ENCODE measurements at places on chromosomes 7 and 10.

GRCh38 chr7:74293577-74293908 is 4.3 kb downstream of the CLIP2 start:
- DNase-seq = no peak

- no peak for DNase-seq
Measured at GRCh38 chr7:30813466-30813865, 42.2 kb downstream of the MINDY4 start.

GRCh38 chr7:134932707-134933370 is 53.5 kb upstream of the AGBL3 start:
- no peak for DNase-seq

- DNase-seq = no peak
Measured at GRCh38 chr10:105189463-105189800, 548.3 kb downstream of the SORCS3 start.

DNA sequence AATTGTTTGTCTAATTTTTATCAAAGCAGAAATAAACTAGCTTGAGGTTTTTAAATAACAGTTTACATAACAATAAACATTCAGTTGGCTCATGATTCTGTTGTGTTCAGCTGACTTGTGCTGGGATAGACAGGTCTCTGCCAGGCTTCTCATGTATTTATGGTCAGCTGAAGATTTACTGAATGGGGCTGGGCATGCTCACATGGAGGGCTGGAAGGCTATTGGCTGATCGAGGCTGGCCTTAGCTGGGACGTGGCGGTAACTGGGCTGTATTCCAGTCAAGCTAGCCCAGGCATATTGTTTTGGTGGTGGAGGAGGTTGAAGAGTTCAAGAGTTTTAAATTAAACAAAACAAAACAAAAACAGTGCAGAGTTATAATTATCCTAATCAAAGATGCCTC is 251.0 kb upstream of the MTPN start:
- no peak for DNase-seq

DNA sequence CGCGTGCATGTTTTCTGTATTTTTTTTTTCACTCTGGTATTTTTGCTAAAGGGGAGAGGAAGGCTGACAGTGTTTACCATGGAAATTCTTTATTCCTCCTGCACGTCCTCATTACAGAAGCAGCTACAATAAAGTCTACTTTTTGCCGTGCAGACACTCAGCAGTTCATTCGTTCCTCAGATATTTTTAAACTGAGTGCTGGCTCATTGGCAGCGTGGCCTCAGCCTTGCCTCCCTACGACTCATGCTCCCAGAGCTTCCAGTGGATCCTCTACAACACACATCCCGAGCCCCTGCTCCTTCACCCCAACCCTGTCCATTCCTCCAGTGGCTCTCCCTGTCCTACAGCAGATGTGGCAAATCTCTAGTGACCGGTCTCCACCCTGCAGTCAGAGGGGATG is 239.2 kb upstream of the ZMIZ1 start:
- no peak for DNase-seq

GRCh38 chr7:47481541-47482012 is 100.3 kb downstream of the TNS3 start:
- DNase-seq = no peak

DNA sequence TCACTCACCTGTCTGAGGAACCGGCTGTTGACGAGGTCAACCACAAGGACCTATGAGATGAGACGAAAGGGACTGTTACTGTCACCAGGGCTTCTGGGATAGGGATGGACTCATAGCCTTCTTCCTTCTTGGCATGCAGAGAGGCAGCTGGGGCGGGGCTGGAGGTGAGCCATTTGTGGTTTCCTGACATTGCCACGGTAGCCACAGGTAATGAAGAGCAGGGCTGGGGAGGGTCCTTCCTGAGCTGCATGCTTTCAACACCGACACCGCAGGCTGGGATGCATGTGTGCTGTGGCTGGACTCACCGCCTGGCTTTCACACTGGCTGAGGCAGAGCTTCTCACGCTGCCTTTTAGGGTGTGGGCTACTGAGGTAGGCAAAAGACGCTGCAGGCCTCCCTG is 46.4 kb upstream of the MKRN1 start:
- no peak for DNase-seq

DNA sequence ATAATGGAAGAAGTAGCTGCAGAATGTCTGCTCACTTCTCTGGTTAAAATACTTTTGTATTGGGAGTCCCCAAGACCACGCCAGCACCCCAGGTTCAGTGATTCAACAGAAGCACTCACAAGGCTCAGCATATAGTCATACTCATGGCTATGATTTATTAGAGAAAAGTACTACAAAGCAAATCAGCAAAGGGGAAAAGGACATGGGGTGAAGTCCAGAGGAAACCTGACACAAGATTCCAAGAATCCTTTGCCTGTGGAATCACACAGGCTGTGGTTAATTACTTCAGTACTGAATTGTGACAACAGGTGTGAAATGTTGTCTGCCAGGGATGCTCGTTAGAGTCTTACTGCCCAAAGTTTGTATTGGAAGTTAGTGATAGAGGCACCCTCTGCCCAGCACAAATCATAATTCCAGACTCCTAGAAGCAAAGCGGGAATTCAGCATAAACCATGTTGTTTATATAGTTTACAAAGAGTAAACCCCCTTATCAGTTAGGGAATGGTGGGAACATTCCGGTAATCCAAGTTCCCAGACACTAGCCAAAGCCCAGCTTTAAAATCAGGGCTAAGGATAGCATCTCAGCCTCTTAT is 79.4 kb downstream of the HYCC1 start:
- DNase-seq = no peak

DNA sequence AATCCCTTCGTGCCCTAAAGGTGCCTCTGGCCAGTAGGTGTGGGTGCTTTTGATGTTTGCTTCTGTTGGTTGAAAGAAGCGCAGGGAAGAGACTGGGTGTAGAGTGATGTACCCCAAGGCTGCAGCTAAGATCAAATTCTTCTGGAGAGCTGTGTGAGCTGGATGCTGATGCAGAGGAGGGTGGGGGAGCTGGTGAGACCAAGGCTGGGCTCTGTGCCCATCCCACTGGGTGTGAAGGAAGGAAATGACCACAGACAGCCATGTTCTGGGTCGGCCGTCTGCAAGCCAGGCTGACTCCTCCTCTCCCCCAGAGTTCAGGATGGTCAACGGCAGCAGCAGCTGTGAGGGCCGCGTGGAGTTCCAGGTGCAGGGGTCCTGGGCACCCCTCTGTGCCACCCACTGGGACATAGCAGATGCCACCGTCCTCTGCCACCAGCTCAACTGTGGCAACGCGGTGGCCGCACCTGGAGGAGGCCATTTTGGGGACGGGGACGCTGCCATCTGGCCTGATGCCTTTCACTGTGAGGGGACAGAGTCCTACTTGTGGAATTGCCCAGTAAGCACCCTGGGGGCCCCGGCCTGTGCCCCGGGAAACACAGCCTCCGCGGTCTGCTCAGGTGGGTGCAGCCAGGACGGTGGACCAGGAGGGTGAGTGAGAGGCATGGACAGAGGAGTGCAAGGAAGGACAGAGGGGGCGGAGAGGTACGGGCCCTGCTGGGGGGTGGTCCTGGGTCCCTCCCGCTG is 5.1 kb downstream of the SCART1 start:
- no peak for DNase-seq

DNA sequence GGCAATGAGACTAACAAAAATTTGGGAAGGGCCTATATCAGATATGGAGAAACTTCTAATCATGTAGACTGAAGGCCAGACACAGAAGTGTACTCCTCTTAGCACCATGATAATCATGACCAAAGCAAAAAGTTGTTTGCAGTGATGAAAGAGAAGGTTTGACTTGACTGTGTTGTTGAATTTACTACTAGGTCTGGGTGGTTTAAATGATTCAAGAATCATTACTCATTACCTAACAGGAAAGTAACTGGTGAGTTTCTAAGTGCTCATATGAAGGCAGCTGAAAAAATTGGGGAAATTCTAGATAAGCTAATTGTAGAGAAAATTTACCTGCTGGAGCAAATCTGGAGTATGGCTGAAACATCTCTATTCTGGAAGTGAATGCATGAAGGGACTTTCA is 451.5 kb upstream of the SORCS1 start:
- no peak for DNase-seq

DNA sequence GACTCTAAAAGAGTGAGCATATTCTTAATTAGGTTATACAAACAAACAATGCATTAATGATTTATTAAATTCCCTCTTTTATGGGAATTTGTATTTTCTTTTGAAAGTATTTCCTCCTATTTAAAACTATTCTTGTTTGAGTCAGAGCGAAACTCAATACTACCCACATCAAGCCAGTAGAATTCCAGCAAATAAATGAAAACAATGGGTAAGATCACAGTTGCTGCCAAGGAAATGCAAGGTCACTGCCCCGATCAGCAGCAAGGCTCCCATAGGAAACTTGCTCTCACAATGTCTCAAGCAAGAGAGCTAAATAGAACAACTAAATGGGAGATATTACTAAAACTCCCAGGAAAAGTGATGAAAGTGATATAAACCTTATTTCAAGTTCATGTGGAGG is 206.3 kb downstream of the THSD7A start:
- peak; percentile 88 for DNase-seq

DNA sequence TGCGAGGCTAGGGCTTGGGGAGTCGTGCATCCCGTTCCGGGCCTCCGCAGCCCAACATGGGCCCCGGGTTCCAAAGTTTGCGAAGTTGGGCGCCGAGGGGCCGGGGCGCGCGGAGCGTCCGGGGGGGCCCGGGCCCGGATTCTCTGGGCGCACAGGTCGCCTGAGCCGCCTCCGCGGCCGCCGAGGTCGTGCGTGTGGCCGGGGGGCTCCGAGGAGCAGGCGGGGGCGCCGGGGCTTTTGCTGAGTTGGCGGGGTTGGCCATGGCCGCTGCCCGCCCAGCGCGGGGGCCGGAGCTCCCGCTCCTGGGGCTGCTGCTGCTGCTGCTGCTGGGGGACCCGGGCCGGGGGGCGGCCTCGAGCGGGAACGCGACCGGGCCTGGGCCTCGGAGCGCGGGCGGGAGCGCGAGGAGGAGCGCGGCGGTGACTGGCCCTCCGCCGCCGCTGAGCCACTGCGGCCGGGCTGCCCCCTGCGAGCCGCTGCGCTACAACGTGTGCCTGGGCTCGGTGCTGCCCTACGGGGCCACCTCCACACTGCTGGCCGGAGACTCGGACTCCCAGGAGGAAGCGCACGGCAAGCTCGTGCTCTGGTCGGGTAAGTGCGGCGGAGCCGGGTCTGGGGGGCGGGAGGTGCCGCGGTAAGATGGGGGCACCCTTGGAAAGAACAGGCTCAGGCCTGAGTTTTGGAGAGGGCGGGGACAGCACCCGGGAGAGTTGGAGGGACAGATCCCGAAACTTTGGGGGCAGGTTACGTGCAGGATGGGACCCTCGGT is 643 bp downstream of the SMO start:
- no peak for DNase-seq

- DNase-seq = no peak
Measured at GRCh38 chr7:80159802-80160201, 25.2 kb downstream of the GNAI1 start.

DNA sequence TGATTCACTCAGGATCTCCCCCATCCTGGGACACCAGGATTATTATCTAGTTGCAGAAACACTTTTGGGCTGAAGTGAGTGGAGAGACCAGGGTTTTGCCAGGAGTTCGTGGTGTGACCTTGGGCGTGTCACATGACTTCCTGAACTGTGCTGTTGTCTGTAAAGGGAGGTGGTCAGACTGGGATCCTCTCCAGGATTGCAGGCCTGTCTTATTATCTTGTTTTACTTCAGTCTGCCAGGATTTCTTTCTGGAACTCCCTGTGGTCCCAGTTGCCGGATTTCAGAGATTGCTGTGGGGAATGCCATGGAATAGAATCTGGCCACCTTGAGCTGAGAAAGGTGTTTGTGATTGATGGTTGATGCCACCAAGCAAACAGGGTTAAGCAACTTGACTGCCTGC is 35.8 kb downstream of the CRCP start:
- no peak for DNase-seq

DNA sequence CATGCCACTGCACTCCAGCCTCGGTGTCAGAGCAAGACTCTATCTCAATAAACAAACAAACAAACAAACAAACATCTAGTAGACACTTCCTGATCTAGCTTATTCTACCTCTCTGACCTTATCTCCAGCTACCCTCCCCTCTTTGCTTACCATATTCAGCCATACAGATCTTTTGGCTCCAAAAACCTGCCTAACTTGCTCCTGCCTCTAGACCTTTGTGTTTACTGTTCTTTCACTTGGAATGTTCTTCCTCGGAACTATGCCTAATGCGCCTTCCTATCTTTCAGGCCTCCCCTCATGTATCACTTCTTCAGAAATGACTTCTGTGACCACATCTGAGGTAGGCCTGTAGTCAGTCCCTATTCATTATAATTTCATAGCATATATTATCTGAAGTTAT is 20.3 kb upstream of the WNT8B start:
- no peak for DNase-seq

GRCh38 chr7:28069807-28070206 is 110.8 kb downstream of the JAZF1 start:
- no peak for DNase-seq

GRCh38 chr7:57774300-57774699 is 324.3 kb downstream of the ZNF716 start:
- DNase-seq = no peak

GRCh38 chr10:132111121-132111731 is 45.5 kb downstream of the JAKMIP3 start:
- DNase-seq = no peak

- no peak for DNase-seq
Measured at GRCh38 chr10:101693651-101693977, 1.4 kb downstream of the FBXW4 start.

DNA sequence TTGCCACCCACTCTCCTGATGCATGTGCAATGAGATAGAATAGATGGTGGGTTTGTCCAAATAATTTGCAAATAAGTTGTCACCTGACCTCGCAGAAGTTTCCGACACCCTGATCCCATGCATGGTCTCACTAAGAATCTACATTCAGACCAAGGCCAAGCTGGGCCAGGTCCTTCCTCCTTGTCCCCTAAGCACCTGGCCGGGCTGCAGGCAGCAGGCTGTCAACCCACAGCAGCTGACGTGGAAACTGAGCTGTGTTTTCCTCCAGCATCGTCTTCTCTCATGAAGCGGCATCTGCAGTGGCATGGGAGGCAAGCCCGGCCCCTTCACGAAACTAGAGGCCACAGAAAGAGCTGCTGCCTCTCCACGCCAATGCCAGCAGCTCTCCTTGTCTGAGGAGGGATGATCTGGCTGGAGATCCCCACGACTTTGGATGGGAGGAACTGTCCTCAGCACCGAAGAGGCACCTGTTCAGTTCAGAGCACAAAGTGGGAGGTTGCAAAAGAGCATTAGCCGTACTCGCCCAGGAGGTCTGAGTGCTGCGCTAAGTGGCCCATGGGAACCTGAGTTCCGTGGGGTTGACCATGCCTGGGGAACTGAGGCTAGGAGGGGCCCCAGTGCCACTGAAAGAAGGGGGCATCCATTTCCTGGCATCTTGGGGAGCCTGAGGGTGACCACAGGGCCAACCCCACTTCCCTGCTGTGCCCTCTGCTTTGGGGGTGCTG is 110.5 kb upstream of the INSIG1 start:
- no peak for DNase-seq

- DNase-seq = no peak
Measured at GRCh38 chr7:76424413-76425111, at the start of gene ZP3. TSS of gene ZP3 (plus strand) at chr7:76424950. CDS start at chr7:76424965, 15 bp downstream.

GRCh38 chr7:32289651-32290414 is 200.3 kb downstream of the LSM5 start:
- no peak for DNase-seq

GRCh38 chr10:131792809-131793208 is 108.0 kb upstream of the PPP2R2D start:
- DNase-seq = no peak

All from glomerular endothelial cell (primary cell).